H1 (cell line): ENCODE measurements at places on chromosomes 12 and 14. TPM values are rescaled to one million over a fixed set of nuclear protein-coding genes. Genes with fewer than 3 reads are reported as not detected.

The STAC3 gene
- total RNA-seq, result 1.3 and 1.9 TPM in 2 replicates

- DNase-seq, result no peak
- no peak overlapping the region for H3K4me3 ChIP-seq
- no peaks in the 10 kb centered on the region for H3K36me3 ChIP-seq
- H3K27ac ChIP-seq, result no peak overlapping the region
- H3K27me3 ChIP-seq, result no peaks in the 10 kb centered on the region
These were observed 383.7 kb downstream of the EGLN3 start for GRCh38 chr14:33567023-33567728.

DNA sequence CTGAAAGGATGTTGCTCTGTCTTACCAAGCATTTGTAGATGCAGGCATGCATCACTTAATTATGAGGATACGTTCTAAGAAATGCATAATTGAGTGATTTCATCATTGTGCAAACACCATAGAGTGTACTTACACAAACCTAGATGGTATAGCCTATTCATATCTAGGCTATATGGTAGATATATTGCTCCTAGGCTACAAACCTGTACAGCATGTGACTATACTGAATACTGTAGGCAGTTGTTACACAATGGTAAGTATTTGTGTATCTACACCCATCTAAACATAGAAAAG is 75.9 kb downstream of the IFT81 start:
- H3K4me3 ChIP-seq, result no peak overlapping the region
- no peak overlapping the region for H3K27ac ChIP-seq
- H3K4me1 ChIP-seq, result peaks cover 3% of the 10 kb centered on the region; the same call in 1 of the 2 replicates

DNA sequence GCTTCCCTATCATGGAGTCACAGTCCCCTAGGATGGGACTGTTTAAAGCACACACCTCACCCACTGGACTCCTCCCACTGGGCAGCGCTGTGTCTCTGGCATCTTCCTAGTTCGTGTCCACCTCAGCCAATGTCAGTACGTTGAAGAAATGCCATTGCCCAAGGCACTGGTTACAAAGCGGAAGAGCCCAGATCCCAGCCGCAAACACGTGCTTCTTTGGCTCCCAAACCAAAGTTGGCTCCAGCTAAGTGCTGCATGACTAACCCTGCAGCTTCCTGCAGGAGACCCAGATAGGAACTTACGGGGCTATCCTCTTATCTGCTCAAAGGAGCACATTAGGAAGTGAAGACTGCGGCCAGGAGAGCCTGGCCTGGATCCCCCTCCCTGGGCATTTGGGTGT is 9.3 kb downstream of the SYNE3 start:
- H3K27me3 ChIP-seq, result no peaks in the 10 kb centered on the region
- DNase-seq, result no peak
- H3K4me3 ChIP-seq, result no peak overlapping the region
- no peaks in the 10 kb centered on the region for H3K4me1 ChIP-seq
- H3K36me3 ChIP-seq, result no peaks in the 10 kb centered on the region

- peaks cover 41% of the 10 kb centered on the region for H3K36me3 ChIP-seq
- no peaks in the 10 kb centered on the region for H3K27me3 ChIP-seq
- no peak overlapping the region for H3K4me3 ChIP-seq
- no peak for DNase-seq
- no peaks in the 10 kb centered on the region for H3K4me1 ChIP-seq
These were observed 49.6 kb downstream of the CAND1 start for GRCh38 chr12:67318786-67319185.

GRCh38 chr14:34965912-34966311 is 16.9 kb upstream of the SRP54 start:
- 0 out of 2 replicates have a peak, but pooled peaks cover 6% of the 10 kb centered on the region for H3K36me3 ChIP-seq
- H3K27ac ChIP-seq, result no peak overlapping the region
- no peaks in the 10 kb centered on the region for H3K4me1 ChIP-seq
- no peak for DNase-seq

DNA sequence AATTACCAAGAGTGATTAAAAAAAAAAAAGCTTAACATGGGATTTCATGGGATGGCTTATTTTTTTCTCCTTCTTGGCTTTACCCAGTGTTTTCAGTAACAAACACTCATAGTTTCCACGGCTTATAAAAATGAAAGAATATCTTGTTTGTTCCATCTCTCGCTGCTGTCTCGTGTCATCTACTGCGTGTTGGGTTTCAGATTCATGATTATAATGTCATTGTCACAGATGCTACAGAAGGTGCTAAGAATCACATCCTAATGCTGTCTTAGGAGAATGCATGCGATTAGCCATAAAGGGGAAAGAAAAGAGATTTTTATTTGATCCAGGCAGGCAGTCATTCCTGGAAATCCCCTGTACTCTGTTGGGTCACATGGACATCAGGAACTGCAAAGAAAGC is 1267.6 kb upstream of the TMEM132C start:
- H3K4me3 ChIP-seq, result no peak overlapping the region
- H3K27ac ChIP-seq, result no peak overlapping the region
- H3K36me3 ChIP-seq, result no peaks in the 10 kb centered on the region
- H3K4me1 ChIP-seq, result no peaks in the 10 kb centered on the region
- DNase-seq, result no peak
